ENCODE measurements at places on chromosomes 3 and 15.
A peak's percentile ranks its signal among the peaks of the same experiment; 100 is the strongest.

DNA sequence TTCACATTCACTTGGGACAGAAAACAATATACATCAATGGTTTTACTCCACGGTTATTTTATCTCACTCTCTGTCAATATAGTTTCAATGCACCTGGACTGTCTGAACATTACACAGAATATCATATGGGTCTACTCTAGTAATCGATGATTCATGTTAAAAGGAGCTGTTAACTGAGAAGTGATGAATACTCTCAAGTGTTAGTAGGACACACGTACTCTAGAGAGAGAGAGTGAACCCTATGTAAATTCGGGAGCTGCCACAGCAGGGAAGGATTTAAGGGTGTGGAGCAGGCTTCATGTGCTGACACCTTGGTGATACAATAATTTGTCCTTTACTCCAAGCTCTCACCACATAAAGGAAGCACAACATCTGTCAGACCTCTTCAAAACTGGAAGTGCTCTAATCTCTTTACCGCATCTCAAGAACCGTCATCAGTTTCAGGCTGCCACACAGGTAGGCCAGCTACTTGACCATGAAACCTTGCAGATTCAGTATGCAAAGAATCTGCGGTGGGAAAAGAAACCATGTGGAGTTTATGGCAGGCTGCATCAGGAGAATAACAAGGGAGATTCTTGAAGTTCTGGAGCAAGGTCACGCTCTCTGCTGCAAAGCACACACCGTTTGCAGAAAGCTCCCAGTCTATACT lies 199.2 kb upstream of the TMC3 start:
- H3K4me1 ChIP-seq, result peaks cover 2% of the 10 kb centered on the region
- no peaks in the 10 kb centered on the region for H3K27me3 ChIP-seq
- no peak overlapping the region for H3K27ac ChIP-seq
- no peaks in the 10 kb centered on the region for H3K36me3 ChIP-seq
- no peak for DNase-seq
- H3K4me3 ChIP-seq, result no peak overlapping the region

DNA sequence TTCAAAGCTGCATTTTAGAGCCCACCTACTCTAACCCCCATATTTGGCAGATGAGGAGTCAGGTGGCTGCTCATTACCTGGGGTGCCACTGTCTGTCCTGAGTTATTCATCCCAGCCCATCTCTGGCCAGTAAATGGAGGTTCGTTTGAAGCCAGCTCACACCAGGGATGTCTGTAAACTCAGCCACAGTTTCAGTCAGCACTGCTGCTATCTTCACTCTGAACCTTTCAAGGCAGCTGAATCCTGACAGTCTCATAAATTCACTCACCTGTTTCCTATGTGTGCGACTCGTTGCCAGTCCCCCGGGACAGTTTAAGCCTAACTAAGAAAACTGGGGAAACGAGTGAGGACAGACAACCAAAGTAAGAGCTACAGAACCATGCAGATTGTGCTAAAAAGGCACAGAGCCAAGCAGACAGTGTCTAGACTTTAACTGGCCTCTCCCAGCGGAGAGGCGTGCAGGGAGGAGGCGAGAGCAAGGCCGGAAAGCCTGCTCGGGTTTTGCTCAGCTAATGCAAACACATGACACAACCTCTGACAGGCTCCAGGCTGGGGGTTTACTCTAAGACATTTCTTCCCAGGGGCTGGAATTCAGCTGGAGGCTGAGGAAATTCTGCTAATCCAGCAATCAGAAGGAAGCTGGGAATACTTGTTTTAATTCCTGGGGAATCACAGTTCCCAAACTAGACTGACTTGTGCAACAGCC lies 12.0 kb downstream of the FSTL1 start:
- peaks cover 5% of the 10 kb centered on the region for H3K4me1 ChIP-seq
- no peak overlapping the region for H3K27ac ChIP-seq
- no peaks in the 10 kb centered on the region for H3K27me3 ChIP-seq
- H3K4me3 ChIP-seq, result no peak overlapping the region

DNA sequence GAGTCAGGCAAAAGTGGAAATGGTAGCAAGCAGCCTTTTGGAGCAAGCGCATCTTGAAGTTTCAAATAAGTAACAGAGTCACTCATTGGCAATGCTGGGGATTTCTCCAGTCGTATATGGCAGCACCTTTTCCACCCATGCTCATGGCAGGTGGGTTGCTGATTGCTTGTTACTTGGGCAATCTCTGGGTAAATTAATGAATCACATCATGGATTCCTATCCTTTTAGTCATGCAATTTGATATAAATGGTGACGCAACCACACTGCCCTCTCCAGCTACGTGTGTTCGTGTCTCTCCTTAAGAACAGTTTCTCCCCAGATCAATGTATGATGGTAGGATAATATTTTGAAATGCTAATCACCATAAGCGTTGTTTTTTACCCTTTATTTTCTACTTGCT lies 339.9 kb upstream of the KCNH8 start:
- DNase-seq, result no peak
- no peak overlapping the region for H3K4me3 ChIP-seq
- H3K27me3 ChIP-seq, result no peaks in the 10 kb centered on the region
- no peaks in the 10 kb centered on the region for H3K4me1 ChIP-seq
- no peak overlapping the region for H3K27ac ChIP-seq

DNA sequence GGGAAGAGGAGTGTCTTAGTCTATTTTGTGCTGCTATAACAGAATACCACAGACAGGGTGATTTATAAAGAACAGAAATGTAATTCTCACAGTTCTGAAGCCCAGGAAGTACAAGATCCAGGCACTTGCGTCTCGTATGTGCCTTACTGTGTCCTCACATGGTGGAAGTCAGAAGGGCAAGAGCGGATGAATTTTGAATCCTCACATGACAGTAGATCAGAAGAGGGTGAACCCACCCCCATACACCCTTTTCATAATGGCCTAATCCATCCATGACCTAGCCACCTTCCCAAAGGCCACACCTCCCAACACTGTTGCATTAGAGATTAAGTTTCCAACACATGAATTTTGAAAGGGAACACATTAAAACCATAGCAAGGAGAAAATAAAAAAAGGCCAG lies 18.7 kb upstream of the ANXA2 start:
- H3K4me3 ChIP-seq, result no peak overlapping the region
- no peaks in the 10 kb centered on the region for H3K4me1 ChIP-seq
- DNase-seq, result no peak
- H3K27me3 ChIP-seq, result no peaks in the 10 kb centered on the region
- H3K36me3 ChIP-seq, result no peaks in the 10 kb centered on the region
- H3K27ac ChIP-seq, result no peak overlapping the region

DNA sequence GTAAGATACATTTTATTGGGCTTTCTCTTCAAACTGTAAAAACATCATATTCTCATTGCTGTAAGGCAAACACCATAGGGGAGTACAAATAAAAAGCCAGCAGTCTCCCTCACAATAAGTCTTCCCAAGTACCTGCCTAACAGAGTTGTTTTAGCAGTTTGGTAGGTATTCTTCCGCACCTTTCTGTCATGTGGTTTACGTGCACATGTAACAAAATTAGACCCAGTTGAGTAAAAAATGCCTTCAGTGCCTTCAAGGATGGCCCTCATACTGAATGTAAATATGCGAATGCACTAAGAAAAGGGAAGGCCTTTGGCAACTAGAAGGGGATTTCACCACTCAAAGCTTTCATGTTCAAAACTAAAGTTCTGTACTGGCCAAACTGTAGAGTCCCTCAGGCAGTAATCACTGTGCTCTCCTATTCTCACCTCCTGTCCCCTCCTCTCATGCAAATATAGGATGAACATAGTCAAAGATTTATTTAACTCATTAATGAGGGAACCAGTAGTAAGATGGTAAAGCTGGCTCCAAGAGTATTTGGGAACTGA lies 26.4 kb downstream of the USP3 start:
- peaks cover 2% of the 10 kb centered on the region for H3K4me1 ChIP-seq
- peaks cover 3% of the 10 kb centered on the region for H3K36me3 ChIP-seq
- DNase-seq, result no peak
- H3K4me3 ChIP-seq, result no peak overlapping the region

DNA sequence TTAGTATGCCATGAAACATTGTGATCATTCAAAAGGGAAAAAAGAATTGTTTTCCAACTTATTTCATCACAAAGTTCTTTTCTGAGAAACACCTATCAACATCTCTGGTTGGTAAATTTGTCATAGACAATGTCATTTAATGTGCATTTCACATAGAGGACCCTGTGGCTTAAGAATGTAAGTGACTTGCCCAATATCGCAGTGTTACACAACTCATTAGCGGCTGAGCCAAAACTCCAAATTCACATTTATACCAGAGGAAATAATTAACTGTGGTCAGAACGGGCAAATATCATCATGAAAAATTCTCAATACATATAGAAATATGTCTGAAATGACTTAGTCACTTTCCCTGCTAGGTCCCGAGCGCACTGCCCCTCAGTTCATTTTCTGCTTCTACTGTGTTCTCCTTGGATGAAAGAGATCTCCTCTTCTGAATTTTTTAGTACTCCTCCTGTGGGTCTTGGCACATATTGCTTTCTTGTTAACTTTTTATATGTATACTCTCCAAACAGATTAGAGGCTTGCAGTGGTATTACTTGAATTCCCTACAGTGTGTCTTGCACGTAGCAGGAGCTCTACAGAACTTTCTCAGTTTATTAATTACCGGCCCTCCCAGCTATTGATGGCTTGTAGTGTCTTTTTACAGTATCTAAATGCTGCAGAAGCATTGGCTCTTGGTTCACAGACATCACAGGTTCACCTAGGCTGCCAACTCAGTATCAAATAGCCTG lies 33.1 kb downstream of the PTX3 start:
- no peaks in the 10 kb centered on the region for H3K4me1 ChIP-seq
- H3K4me3 ChIP-seq, result no peak overlapping the region
- H3K36me3 ChIP-seq, result peaks cover 15% of the 10 kb centered on the region
- no peak for DNase-seq
- no peak overlapping the region for H3K27ac ChIP-seq

DNA sequence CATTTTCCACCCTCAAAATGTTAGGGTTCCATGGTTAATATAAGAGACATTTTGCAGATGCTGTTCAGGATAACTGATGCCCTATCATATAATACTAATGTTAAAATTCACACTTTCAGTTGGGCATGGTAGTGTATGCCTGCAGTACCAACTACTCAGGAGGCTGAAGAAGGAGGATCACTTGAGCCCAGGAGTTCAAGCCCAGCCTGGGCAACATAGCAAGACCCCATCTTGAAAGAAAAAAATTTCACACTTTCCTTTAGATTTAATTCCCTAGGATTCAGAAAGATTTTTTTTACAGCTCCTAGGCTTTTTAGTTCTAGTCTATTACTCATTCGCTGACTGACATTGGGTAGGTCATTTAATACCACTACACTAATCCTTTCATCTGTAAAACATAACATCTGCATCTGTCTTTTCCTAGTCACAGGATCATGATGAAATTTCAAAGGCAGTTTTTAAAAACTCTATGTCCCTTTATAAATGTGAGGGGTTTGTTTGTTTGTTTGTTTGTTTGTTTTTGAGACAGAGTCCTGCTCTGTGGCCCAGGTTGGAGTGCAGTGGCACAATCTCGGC lies 103.7 kb downstream of the MYO5A start:
- no peaks in the 10 kb centered on the region for H3K27me3 ChIP-seq
- H3K27ac ChIP-seq, result no peak overlapping the region
- no peak overlapping the region for H3K4me3 ChIP-seq
- DNase-seq, result no peak
- H3K4me1 ChIP-seq, result peaks cover 2% of the 10 kb centered on the region

DNA sequence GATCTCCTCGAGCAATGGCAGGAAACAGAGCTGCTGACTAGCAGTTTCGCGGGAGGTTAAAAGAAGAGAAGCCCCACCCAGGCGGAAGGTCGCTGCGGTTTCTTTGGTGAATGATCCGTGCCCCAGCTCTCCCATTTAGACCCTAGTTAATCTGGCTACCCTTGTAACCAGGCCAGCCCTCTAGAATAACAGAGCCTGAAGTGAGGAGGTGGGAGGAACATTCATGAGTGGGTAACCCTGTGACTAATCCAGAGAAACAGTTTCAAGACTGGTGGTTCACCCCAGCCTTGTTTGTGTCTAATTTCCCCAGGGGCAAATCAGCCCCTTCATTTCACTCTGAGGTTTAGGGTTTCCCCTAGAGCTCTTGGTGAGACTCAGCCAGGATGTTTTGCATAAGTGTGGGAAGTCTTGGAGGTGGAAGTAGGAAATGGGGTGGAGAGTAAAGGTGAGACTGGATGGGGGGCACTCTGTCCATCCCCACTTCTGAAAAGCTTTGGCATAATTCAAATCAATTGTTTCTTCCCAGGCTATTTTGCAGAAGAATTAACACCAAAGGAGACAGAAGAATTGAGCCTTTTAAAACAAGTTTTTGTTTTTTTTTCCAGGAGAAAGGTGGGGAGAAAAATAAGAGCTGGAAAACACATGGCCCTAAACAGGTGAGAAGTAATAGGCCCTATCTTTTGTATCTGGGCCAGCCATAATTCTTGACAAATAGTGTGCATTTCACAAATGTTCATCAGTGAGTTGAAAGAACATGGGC lies 303.1 kb downstream of the RPLP1 start:
- H3K27ac ChIP-seq, result no peak overlapping the region
- H3K36me3 ChIP-seq, result no peaks in the 10 kb centered on the region
- DNase-seq, result no peak
- no peak overlapping the region for H3K4me3 ChIP-seq
- H3K4me1 ChIP-seq, result peaks cover 1% of the 10 kb centered on the region
- H3K27me3 ChIP-seq, result no peaks in the 10 kb centered on the region

GRCh38 chr15:81133782-81134461 lies at the start of gene CFAP161:
Gene CFAP161 (plus strand): TSS chr15:81134270. CDS start chr15:81134330, 60 bp downstream.
- no peak within 1 kb of the TSS for H3K27ac ChIP-seq
- H3K4me3 ChIP-seq, result peak within 1 kb of the TSS; percentile 43
- H3K4me1 ChIP-seq, result peaks cover 3% of the 10 kb centered on the region
- no peaks in the 10 kb centered on the region for H3K36me3 ChIP-seq

DNA sequence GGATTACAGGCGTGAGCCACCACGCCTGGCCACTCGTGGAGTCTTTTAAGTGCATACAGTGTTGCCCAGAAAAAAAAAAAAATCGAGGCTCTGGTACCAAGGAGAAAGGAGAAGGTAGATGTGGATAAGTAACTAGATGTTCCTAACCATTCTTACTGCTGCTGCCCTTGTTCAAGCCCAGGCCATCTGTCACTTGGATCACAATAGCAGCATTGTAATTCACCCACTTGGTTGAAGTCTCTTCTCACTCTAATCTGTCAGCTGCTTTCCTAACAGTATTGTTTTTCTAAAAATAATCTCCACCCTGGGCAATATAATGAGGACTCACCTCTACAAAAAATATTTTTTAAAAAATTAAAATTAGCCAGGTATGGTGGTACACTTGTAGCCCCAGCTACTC lies 58.0 kb upstream of the CRTC3 start:
- no peak overlapping the region for H3K27ac ChIP-seq
- no peak overlapping the region for H3K4me3 ChIP-seq
- peaks cover 72% of the 10 kb centered on the region for H3K36me3 ChIP-seq
- H3K4me1 ChIP-seq, result no peaks in the 10 kb centered on the region
- DNase-seq, result no peak
- H3K27me3 ChIP-seq, result no peaks in the 10 kb centered on the region

- no peaks in the 10 kb centered on the region for H3K27me3 ChIP-seq
- H3K27ac ChIP-seq, result no peak overlapping the region
Observed at GRCh38 chr3:128395500-128396162, 71.1 kb downstream of the DNAJB8 start.

DNA sequence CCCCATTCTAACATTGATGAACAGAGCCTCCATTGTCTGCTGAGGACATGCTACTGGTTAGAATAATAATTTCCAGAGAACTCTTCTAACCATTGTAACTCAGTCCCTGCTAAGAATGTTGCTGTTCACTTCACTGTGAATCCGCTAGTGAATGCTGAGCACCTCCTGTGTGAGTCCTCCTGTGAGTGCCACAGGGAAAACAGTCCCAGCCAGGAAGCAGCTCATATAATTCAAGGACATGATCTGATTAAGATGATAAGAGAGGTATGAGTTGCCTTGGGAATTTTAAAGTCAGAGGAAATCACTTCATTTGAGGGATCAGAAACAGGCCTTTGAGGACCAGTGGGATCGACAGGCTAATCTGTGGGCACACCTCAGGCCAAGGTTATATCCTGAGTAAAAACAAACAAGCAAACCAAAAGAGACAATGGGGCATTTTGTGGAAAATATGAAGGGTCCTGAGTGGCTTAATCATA lies 33.9 kb upstream of the GPR160 start:
- no peaks in the 10 kb centered on the region for H3K27me3 ChIP-seq
- no peaks in the 10 kb centered on the region for H3K36me3 ChIP-seq
- no peak for DNase-seq
